Pons (tissue), 1 donor: ENCODE measurements at places on chromosomes 11 and 22.

DNA sequence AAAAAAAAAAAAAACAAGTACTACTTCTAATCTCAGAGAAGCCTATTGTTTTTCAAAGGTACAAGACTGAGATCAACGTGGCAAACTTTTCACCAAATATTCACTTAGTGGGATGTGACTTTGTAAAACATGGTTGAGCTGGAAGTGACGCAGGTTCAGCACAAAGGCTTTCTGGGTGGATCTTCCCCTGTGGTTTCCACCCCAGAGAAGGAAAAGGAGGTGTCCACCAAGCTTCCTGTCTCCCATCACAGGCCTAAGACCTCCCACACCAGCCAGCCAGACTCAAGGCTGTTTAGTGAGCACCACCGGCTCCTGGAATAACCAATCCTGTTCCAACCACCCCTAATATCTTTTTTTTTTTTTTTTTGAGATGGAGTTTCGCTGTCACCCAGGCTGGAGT lies 5.7 kb downstream of the TMEM184B start:
- peak; percentile 48 for DNase-seq

- no peak for DNase-seq
Observed at GRCh38 chr11:123255909-123256308, 60.9 kb upstream of the CLMP start.

GRCh38 chr11:92993004-92993403 lies 23.6 kb downstream of the MTNR1B start:
- DNase-seq: no peak

GRCh38 chr22:35330258-35330861 lies 30.7 kb downstream of the TOM1 start:
- peak; percentile 25 for DNase-seq

GRCh38 chr11:76700177-76701100 lies 29.9 kb upstream of the LRRC32 start:
- no peak for DNase-seq

DNA sequence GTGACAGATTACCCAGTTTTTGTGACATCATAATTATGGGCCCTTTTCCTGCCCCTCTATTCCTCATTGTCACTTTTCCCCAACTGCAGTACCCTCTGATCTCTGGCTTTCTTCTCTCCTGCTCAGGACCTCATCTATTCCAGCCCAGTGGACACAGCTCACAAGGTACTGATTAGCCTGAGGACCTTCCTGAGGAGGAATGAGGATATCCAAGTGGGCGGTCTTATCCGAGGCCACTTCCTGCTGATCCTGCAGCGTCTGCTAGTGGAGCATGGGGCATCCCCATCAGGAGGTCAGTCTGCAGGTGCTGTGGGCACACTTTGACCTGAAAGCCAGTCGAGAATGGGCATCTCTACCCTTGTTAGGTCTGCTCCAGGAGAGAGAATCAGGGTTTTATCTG lies 24.5 kb upstream of the CCDC134 start:
- DNase-seq: no peak

DNA sequence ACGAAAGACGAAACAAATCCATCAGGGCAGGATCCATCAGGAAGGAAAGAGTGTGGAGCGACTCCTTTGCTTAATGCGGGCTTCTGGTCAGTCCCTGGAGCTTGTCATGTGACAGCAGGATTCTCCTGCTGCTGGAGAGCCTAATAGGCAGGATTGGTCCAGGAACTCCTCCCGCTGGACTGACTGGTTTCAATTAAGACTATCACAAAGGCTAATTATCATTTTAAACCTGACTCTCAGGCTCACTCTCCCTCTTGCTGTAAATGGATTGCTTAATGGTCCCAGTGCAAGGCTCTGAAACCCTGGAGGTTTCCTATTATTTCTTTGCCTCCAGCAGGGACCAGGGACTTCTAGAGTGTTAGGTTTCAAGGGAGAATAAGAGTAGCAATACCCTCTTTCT lies 493.8 kb downstream of the NTM start:
- DNase-seq: no peak

- peak; percentile 48 for DNase-seq
Observed at GRCh38 chr11:45383224-45383623, 97.1 kb upstream of the SYT13 start.

DNA sequence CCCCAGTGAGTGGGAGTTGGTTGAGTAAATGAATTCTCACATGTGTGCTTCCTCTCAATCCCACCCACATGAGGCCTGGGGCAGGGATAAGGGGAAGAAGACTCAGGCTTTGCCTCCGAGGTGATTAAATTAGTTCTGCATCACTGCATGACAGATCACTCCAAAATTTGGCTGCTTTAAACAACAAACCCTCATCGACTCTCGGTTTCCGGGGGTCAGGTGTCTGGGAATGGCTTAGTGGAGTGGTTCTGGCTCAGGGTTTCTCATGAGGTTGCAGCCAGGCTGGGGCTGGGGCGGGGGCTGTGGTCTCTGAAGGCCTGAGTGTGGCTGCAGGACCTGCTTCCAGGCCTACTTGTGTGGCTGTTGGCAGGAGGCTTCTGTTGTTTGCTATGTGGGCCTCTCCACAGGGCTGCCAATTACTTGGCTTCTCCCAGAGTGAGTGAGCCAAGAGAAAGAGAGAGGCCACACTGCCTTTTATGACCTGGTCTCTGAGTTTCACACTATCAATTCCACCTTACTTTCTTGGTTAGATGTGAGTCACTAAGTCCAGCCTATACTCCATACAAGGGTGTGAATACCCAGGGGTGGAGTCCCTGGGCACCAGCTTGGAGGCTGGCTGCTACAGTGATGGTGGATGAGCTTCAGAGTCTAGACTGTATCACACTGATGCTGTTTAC lies 15.9 kb downstream of the MOGAT2 start:
- no peak for DNase-seq

- DNase-seq: peak; percentile 67
Observed at GRCh38 chr11:7892840-7893254, 38.2 kb downstream of the OR10A6 start.

DNA sequence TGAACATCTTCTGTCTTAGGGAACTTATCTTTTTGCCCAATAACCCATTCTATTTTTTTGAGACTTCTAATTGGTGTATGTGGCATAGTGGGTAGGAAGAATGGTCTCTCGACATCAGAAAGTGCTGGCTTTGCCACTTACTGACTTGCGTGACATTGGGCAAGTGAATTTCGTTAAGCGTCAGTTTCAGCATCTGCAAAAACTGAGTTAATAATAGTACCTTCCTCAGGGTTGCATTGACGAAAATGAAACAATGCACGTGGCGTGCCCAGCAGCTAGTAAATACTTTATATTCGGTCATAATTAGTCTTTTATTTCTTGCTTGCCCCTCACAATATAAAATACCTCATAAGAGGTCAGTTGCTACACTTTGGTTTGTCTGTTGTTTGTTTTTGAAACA lies 12.5 kb upstream of the GRIK4 start:
- DNase-seq: no peak

- no peak for DNase-seq
Observed at GRCh38 chr11:125123194-125123946, 11.9 kb upstream of the TMEM218 start.

- DNase-seq: no peak
Observed at GRCh38 chr11:120539667-120540369, 28.3 kb downstream of the GRIK4 start.

DNA sequence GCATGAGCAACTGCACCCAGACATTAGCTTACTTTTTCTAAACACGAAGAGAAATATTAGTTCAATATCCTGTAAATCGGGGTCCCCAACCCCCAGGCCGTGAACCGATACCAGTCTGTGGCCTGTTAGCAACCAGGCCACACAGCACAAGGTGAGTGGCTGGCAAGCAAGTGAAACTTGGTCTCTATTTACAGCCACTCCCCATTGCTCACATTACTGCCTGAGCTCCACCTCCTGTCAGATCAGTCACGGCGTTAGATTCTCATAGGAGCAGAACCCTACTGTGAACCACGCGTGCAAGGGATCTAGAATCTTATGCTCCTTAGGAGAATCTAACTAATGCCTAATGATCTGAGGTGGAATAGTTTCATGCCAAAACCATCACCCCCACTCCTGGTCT lies 27.8 kb upstream of the DEPDC7 start:
- no peak for DNase-seq
